Urinary bladder (tissue), 4 donors: ENCODE measurements at places on chromosomes 12 and 14.
A peak's percentile ranks its signal among the peaks of the same experiment; 100 is the strongest.

DNA sequence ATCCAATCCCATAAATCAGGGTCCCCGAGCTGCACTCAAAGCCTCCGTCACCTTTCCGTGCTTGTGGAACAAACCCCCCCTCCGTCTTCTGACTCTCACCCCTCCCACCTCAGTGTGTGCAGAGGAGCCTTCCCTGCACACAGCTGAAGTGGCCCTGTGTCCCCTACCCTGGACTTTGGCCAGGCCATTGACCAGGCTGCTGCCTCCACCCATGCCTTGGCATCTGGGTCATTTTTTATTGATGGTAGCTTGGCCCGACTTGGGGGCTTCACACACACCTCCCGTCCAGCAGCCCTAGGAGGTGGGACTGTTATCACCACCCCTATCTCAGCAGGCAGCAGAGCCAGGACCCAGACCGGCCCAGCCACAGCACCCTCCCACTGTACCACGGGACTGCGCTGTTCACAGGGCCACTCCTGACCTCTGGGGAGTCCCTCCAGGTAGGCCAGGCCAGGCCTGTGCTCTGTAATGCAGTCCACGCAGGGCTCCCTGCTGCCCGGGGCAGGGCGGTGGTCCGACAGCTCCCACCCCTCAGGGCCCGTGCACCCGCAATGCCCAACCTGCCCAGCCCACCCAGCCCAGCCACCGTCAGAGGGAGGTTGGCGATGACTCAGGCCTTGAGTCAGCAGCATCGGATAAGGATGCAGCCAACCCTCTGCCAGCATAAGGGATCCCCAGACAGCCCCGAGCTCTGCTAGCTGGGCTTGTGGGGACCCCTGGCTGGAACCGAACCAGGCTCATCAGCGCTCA, 9.2 kb upstream of the INF2 start:
- no peak for DNase-seq

- DNase-seq, result no peak
Measured at GRCh38 chr12:117101953-117102799, 3.0 kb upstream of the TESC start.

- no peak for DNase-seq
Measured at GRCh38 chr12:117076410-117077372, 22.5 kb downstream of the TESC start.

DNA sequence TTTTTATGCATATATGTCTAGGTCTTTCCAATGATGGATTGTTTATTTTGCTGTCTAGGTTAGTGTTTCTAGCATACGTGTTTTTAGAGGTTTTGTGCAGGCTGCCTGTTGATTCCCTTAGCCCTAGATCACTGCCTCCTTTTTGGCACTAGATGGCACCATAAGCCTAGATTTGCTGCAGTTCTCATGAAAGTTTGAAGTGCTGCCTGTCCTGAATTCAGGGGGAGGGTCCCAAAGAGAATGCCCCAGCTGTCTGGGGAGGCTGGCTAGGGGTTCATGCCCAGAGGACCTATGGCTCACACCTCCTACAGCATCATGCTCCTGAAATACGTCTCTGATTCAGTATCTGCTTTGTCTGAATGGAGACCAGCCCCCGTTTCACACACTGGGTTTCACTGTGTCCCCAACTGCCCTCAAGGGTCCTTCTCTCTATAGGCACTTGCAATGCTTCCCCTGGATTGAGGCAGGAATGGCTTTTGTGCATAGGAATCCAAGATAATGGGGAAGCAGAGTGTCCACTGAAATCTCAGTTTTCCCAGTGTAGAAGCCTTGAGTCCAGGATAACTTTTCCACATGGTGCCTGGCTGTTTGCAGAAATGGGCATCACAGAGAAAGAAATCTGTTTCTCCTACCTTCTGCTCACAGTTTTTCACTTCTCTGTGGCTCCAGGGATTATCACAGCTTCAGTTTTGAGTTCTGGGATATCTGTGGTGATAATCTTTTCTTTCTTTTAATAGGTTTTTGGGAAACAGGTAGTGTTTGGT, 14.2 kb upstream of the TXNRD1 start:
- no peak for DNase-seq

GRCh38 chr12:62785941-62786559, 148.9 kb downstream of the PPM1H start:
- peak; percentile 41 for DNase-seq

GRCh38 chr12:26817183-26817591, 15.8 kb downstream of the ITPR2 start:
- no peak for DNase-seq

- DNase-seq, result no peak
Measured at GRCh38 chr12:132074216-132074615, 69.9 kb downstream of the DDX51 start.

- no peak for DNase-seq
Measured at GRCh38 chr12:121649322-121649721, 20.1 kb downstream of the MORN3 start.

- DNase-seq, result no peak
Measured at GRCh38 chr12:104215638-104216297, at the start of gene TXNRD1. Gene TXNRD1 (plus strand): TSS chr12:104215779. CDS start chr12:104215803, 24 bp downstream.

- DNase-seq, result no peak
Measured at GRCh38 chr14:104886690-104887622, 21.9 kb downstream of the CEP170B start.

DNA sequence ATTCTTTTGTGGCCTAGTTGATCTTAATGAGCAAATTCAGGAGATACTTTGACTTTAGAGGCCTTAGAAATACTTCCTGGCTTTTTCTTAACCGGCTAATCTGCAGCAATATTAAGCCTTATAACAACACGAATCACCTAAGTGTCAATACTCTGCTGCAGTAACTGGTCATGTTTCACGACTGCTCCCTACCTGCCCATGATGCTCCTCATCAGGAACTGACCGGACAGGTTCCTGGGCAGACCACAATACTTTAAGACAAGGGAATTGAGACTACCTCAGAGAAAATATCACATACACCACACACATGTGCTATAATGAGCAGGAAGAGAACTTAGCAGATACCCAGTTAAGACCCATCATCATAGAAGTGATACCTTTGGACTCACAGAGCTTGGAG, 211.9 kb upstream of the BMP4 start:
- DNase-seq, result no peak

GRCh38 chr14:23532658-23533057, 18.9 kb downstream of the ZFHX2 start:
- no peak for DNase-seq

GRCh38 chr12:122123051-122123760, 44.6 kb downstream of the MLXIP start:
- peak; percentile 40 for DNase-seq

DNA sequence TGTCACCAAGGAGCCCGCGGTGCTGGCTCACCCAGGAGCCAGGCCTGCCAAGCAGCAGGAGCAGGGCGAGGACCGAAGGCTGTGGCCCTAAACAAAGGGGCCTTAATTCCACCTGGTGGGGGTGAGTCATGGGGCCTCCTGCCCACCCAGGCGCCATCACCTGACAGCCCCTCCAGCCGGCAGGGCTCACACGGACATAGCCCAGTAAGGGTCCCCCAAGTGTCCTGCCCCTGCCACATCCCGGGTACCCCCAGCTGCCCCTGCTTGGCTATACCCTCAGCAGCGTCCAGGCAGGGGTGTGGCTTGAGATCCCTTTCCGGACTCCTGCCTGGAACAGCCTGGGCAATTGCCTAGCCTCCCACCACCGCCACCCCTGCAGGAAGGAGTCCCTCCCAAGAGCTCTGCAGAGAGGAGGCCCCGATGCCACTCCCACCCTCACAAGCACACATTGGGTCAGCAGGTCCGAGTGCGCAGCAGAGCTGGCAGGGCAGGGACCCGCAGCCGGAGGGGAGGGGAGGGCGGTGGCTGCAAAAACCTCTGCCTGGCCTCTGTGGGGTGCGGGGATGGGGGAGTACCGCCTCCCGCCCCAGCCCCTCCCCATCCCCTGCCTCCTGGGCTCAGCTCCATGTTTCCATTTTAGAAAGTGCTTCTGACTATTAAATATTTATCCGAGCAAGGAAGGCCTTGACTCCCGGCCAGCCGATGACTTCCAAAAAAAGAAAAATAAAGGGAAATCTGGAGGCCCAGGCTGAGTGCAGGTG, 4.6 kb downstream of the AHNAK2 start:
- no peak for DNase-seq

- no peak for DNase-seq
Measured at GRCh38 chr12:93573552-93574223, 1.2 kb downstream of the SOCS2 start.
